ENCODE measurements at places on chromosomes 16 and 17.

- DNase-seq = no peak
These were observed 24.2 kb downstream of the CRISPLD2 start for GRCh38 chr16:84844049-84844350.

DNA sequence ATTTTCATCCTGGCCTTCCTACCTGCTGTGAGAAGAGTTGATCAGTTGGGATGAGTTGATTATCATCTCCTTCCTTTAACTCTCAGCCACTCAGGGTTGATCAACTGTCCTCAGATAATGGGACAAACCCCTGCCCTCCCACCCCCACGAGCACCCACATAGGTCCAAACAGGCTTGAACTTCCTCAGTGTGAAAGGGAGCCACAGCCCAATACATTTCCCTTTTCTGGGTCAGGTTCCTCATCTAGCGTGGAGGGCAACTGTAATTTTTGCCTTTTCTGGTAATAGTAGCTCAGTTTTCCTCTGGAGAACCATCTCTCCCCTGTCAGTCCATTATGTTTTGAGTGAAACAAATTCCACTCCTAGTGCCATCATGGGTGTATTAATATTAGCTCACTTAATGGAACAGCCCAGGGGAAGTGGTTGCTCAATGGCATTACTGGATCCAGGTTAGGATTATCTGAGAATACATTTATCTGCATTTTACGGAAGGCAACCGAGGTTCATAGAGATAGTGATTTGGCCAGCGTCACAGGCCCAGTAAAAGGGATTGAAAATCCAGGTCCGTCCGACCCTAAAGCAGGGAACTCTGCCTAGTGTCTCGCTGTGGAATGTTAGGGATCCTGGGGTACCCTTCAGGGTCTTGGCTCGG lies 476 bp upstream of the LPCAT2 start:
- no peak for DNase-seq

DNA sequence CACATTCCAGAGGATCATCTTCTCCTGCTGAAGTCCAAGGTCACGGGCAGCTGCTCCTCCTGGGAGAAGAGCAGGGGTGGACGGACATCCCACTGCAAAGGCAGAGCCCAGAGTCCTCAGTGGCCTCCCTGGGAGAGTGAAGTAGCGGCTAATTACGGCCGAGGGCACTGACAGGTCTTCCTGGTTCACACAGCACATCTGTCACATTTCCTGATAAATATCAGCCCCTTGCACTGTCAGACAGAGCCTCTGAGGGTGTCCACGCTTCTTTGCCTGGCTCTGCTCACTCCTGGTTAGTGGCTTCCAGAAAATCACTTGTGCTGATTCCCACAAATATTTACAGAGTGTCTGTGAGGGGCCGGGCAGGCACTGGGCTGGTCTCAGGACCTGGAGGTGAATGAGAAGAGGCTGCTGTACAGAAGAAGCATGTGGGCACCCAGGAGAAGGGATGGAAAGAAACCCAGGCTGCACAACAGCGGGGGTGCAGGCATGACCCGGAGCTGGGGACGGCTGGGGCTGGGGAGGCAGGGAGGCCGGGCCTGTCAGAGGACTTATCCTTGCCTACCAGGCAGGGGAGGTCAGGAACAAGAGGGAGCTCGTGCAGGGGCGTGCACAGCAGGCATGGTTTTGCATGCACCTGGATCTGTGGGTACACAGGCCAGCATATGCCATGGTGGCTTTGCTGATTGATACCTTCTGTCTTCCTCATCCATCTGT lies 258.2 kb upstream of the TNRC6C start:
- DNase-seq = peak; percentile 24

- no peak for DNase-seq
These were observed 176.8 kb downstream of the TANC2 start for GRCh38 chr17:63142836-63143235.

Measured in left lobe of liver (tissue), 2 donors.